ENCODE measurements at places on chromosomes 3 and 15.
A peak's percentile ranks its signal among the peaks of the same experiment; 100 is the strongest.

- DNase-seq: no peak
Observed at GRCh38 chr3:45711931-45712330, 22.7 kb downstream of the SACM1L start.

DNA sequence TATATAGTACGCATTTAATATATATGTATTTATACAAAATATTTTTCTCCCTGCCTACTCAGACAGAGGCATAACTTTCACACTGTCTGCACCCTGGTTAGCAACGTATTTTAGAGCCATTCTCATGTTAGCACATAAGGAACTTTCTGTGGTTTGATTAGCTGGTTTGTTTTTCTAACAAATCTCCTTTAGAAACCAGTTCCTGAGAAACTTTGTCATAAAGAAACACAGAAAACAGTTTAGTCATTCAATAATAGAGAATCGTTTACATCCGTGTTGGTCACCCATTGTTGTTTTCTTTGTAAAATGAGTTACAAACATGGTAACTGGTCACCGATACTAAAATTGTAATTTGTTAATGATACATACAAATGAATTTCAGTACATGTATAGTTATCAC is 5.9 kb upstream of the NGRN start:
- no peak for DNase-seq

GRCh38 chr15:66670175-66670574 is 31.9 kb upstream of the SMAD6 start:
- DNase-seq: no peak

DNA sequence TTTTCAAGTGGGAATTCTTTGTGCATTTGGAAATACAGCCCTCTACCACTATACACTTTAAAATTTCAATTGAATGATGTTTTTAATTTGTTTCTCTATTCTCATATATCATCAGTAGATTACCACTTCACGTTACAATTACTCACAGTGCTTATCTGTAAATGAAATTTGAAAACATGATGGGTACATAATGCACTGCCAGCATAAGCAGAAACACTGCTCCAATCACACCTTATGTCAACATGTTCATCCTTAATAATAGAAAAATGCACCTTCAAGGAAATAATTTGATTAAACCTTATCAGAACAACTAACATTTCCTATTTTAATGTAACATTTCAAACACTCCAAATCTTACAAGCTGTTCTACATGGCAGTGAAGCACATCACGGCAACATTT is 718.4 kb downstream of the GBE1 start:
- DNase-seq: no peak

DNA sequence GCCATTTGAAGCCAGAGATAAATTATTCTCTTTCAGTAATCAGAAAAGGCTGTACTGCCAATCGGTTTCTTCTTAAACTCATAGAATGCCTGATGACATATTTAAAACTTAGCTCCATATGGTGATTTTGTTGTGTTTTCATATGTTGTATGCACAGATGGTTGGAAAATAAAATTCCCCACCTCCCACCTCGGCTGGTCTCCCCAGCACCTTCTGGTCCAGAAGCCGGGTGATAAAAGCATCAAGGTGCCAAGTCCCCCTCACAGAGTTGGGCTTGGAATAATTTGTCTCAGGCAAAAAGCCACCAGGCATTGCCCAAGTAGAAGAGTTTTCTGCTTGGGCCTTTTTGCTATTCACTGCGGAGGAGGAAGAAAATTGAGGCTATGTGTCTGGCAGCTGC is 18.4 kb downstream of the LARS2 start:
- no peak for DNase-seq

GRCh38 chr3:172685331-172686214 is 25.3 kb downstream of the NCEH1 start:
- DNase-seq: no peak

DNA sequence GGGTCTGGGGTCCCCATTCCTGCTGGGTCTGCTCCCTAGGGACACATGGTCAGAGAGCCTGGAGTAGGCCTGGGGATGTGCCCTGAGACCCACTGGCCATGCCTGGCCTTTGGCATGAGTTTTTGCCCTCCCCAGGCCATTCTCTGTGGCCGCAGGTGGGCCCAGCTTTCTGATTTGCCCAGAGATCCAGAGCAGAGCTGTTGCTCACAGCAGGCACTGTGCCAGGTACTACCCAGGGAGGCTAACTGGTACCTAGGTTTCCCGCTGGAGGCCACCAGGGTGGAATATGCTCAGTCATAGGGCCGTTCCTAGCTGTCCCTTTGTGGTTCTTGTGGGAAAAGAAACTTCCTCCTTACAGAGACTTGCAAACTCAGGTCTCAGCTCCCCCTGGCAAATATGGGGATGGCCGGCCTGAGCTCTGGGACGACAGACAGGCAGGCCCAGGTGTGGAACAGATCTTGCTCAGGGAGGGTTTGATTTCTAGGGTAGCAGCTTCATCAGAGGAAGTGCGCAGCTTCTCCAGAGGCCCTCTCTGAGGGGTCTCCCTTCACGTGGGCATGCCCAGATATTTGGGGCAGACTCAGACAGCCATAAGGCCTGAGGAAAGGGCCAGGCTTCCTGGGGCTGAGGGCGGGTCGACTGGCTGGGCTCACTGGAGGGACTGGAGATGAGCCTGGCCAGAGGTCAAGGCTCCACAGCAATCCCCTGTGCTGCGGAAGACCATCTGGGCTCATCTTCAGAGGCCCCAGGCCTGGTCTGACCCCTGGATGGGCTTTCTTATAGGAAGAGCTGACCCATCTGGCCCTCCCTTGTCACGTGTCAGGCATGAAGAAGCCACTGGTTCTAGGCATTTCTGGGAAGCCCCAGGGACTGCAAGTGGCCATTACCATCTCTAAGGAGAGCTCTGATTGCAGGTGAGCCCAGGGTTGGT is 28.0 kb downstream of the ACAA1 start:
- no peak for DNase-seq

DNA sequence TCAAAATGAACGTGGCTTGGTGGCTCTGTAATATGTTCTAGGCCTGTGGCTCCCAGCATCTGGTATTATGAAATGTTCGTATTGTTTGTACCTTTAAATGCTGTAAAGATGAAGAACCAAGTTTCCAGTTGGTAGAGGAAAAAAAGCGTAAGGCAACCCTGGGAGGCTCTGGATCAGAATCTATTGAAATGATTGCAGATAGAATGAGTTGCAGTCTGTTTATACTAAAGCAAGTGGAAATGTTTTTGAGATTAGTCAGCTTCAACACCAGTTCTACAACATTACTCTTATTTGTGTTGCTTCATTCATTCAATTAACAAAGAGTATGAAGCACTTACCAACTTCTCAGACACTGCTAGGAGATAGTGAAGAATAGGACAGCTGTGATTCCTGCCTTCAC is 5.3 kb downstream of the ARL6IP5 start:
- no peak for DNase-seq

GRCh38 chr3:194134757-194135515 is 1.0 kb upstream of the HES1 start:
- peak; percentile 96 for DNase-seq

GRCh38 chr3:100789579-100789978 is 80.3 kb downstream of the TFG start:
- DNase-seq: no peak

DNA sequence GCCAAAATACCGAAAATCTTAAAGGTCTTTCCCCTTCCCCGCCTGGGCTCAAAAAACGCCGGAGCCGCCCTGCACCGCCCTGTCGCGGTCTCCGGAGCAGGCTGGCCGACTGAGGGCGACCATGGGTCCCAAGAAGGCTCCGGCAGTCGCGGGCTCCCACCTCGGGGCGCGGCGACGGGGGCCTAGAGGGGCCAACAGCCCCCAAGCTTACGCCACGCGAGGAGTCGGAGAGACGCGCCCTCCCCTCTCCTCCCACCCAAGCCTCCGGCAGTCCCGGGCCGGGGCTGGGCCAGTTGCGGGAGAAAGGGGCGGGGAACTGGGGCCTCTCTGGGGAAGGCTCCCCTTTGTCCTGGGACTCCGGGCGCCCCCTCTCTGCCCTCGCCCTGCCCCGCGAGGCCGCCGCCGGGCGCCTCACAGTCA is 69.2 kb downstream of the GOLGA8B start:
- peak; percentile 13 for DNase-seq

DNA sequence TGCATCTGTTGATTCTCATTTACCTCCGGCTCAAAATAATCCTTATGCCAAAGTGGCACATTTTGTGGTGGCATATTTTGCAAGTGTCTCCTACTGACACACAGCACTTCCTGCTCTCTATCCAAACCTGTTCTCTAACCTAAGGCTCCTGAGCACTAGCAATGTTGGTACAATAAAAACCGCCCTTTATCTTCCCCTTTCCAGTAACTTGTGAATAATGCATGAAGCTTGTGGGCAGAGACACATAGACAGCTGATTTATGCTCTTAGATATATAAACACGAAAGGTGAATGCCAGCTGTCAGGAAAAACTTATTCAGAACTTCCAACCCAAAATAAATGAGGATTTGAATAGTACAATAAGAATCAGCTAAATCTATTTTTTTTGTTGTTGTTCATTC is 34.6 kb upstream of the ARPIN start:
- no peak for DNase-seq

DNA sequence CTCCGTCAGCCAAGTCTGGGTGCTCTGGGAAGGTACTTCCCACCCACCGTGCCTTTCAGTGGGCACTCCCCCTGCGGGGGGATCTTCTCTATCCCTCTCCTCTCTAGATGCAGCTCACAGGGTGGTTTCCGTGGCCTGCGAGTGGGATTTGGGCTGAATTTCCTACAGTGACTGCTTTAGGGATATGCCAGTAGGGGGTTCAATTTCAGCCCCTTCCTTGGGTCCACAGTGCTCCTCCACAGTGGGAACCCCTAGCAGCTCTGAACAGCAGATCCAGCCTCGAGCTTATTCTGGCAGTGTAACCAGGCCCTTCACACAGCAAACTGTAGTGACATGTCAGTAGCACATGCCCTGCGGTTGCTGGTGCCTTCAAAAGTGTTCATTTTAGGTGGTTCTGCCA is 155.7 kb downstream of the CHDH start:
- no peak for DNase-seq

DNA sequence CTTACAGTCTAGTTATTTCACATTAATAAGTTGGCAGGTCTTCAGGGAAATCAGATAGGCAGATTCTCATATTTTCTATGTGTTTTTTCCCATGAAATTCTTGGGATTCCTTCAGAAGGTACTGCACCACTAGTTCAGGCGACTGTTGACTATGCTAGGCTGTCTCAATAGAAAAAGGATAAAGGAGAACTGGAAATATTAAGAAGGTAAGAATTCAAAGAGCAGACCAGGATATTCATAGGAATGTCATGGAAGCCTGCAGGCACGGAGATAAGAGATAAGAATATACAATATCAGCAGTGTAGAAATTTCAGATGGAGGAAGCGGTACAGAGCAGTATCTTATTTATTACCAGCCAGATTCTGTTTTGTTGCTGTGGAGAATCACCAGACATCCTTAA is 432.1 kb upstream of the MDFIC2 start:
- no peak for DNase-seq

- no peak for DNase-seq
Observed at GRCh38 chr15:36550650-36551049, 28.8 kb upstream of the CDIN1 start.

- DNase-seq: no peak
Observed at GRCh38 chr3:183210341-183210740, 42.7 kb upstream of the B3GNT5 start.

DNA sequence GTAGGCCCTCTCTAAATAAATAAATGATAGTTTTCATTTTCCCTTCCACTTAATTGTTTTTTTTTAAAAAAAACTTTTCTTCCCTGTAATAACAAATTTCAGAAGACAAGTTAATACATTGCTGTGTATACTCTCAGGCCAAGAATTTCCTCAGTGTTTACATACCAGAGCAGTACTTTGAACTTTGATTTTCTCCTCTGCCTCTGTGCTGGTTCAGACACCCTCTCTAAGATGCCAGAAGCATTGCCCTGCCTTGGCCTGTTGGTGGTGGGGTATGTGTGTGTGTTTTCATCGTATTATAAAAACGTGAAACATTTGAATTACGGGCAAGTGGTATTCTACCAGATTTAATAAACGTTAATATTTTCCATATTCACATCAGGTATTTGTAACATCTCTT is 70.1 kb downstream of the SMAD3 start:
- DNase-seq: no peak

DNA sequence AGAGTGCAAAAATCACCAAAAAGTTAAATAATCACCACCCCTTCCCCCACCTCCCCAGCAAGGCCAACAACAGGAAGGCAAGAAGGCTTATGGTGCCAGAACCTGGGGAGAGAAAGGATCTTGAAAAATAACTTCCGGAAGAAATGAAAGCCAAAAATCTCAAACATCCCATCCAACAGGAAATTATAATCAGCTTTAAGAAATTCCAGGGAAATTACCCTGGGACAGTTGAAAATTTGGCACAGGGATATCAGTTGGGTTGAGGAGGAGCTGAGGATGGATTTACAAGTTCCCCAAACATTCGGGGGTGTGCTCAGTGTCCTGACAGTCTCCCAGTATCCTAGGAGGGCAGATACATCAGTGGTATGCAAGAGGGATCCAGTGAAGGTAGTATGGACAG is 82.7 kb downstream of the POLR2M start:
- no peak for DNase-seq

DNA sequence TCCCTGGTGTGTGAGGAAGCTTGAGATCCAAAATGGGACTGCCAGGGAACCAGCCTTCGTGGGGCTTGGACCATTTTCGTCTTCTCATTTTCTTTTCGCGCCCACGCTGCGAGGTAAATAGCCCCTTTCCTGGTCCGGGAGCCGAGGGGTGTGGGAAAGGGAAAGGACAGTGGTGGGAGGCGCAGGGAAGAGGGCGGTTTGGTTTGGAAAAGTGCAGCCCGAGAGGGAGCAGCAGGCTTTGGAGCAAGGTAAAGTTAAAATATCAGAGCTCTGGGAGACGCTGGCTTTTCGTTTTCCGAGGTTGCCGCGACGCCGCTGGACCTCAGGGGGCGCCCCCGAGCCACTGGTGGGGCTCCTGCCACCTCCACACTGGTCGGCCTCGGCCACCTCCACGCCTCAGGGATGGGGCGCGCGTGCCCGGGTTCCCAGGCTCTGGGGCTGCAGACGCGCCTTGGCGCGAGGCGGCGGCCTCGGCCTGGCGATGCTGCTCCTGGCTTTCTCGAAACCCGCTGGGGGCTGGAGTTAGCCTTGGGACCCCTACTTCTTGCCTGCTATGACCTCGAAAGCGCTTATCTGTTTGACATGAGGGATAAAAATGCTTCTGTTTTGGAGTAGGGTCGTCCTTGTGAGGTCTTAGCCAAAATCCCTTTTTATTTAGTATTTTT is 3.2 kb downstream of the PTPRG start:
- peak; percentile 76 for DNase-seq

- no peak for DNase-seq
Observed at GRCh38 chr3:171240504-171240835, 213.9 kb upstream of the SLC2A2 start.

DNA sequence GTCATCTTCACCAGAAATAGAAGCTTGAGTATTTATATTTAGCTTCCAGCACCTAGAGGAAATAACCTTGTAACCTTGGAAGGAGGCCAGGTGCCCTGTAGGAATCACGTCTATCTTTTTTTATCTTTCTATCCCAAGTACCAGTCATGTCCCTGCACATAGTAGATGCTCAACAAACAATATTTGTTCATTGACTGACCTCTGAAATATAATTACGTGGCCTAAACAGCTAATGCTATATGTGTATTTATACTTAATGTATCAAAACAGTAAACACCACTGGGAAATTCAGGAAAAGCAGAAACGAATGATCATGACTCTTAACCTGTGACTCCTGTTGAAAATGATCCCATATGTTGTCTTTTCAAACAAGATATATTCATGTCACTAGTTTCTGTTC is 97.9 kb upstream of the ADAMTSL3 start:
- DNase-seq: no peak
